Mesangial cell (primary cell): ENCODE measurements at places on chromosomes 3 and 15. TPM values are rescaled to one million over a fixed set of nuclear protein-coding genes. Genes with fewer than 3 reads are reported as not detected.

RFT1 gene
- total RNA-seq = 11.0 and 17.9 TPM in 2 replicates

GPR15 gene
- total RNA-seq = not detected in 2 replicates

CCR9 gene
- under 0.01 TPM in 1 of 2 replicates, not detected in the other for total RNA-seq

IGSF10 gene
- 0.63 and 1.1 TPM in 2 replicates for total RNA-seq

ROBO1 gene
- 38.3 and 63.5 TPM in 2 replicates for total RNA-seq

OR5H15 gene
- not detected in 2 replicates for total RNA-seq

AHSG gene
- total RNA-seq = not detected in 2 replicates

ITPKA gene
- 5.4 and 8.4 TPM in 2 replicates for total RNA-seq

HDGFL3 gene
- total RNA-seq = 9.6 and 12.4 TPM in 2 replicates

RASGRP1 gene
- 1.0 TPM in 1 of 2 replicates, not detected in the other for total RNA-seq

CPLX3 gene
- not detected in 2 replicates for total RNA-seq

KPNA4 gene
- 15.6 and 20.9 TPM in 2 replicates for total RNA-seq

DUOX2 gene
- total RNA-seq = not detected in 2 replicates

ANKDD1A gene
- 0.65 and 0.76 TPM in 2 replicates for total RNA-seq

CASR gene
- total RNA-seq = 2.2 TPM in 1 of 2 replicates, not detected in the other

CD200 gene
- 7.0 and 27.0 TPM in 2 replicates for total RNA-seq

ACAN gene
- 0.16 and 0.63 TPM in 2 replicates for total RNA-seq

SPINT1 gene
- total RNA-seq = 64.9 and 128 TPM in 2 replicates

EEFSEC gene
- total RNA-seq = 17.2 and 24.8 TPM in 2 replicates

LYZL4 gene
- not detected in 2 replicates for total RNA-seq

CIB2 gene
- 12.7 and 19.3 TPM in 2 replicates for total RNA-seq

PLCB2 gene
- 0.81 and 2.2 TPM in 2 replicates for total RNA-seq

IL17RD gene
- 12.9 and 31.3 TPM in 2 replicates for total RNA-seq

NUP210 gene
- 27.4 and 31.4 TPM in 2 replicates for total RNA-seq

CYP19A1 gene
- not detected in 2 replicates for total RNA-seq

NCKIPSD gene
- 20.5 and 24.4 TPM in 2 replicates for total RNA-seq

IL12A gene
- 0.76 and 3.6 TPM in 2 replicates for total RNA-seq

PCOLCE2 gene
- total RNA-seq = 1.0 and 2.9 TPM in 2 replicates

DZIP3 gene
- 4.4 and 7.9 TPM in 2 replicates for total RNA-seq

B3GNT5 gene
- 14.7 and 27.1 TPM in 2 replicates for total RNA-seq

CELSR3 gene
- total RNA-seq = 1.1 and 3.8 TPM in 2 replicates

SEMA3B gene
- 7.8 and 49.4 TPM in 2 replicates for total RNA-seq

MUC20 gene
- 0.38 TPM in 1 of 2 replicates, not detected in the other for total RNA-seq

VIPR1 gene
- not detected in 2 replicates for total RNA-seq

CGGBP1 gene
- 31.9 and 34.4 TPM in 2 replicates for total RNA-seq

GOLGA8Q gene
- total RNA-seq = not detected in 2 replicates

SLC9A9 gene
- 0.33 and 1.4 TPM in 2 replicates for total RNA-seq

MRAS gene
- 40.2 and 50.6 TPM in 2 replicates for total RNA-seq
